Transverse colon (tissue), 4 donors: ENCODE measurements at places on chromosomes 13 and 19. TPM values are rescaled to one million over a fixed set of nuclear protein-coding genes. Genes with fewer than 3 reads are reported as not detected.

ZIC2 gene
- total RNA-seq, result not detected

CRLF1 gene
- 21.0 TPM for total RNA-seq

TGFB1 gene
- total RNA-seq, result 4.4 TPM

OR1M1 gene
- not detected for total RNA-seq

RNF17 gene
- total RNA-seq, result not detected

ATP1A3 gene
- not detected for total RNA-seq

CCDC159 gene
- total RNA-seq, result 23.8 TPM

CPAMD8 gene
- total RNA-seq, result 10.2 TPM

REXO1 gene
- 36.6 TPM for total RNA-seq

PRODH2 gene
- not detected for total RNA-seq

GALP gene
- not detected for total RNA-seq

SLC7A10 gene
- total RNA-seq, result not detected

NXNL1 gene
- total RNA-seq, result not detected

SYNGR4 gene
- not detected for total RNA-seq

ZNF724 gene
- total RNA-seq, result 4.2 TPM

VSIG10L gene
- total RNA-seq, result 1.9 TPM

HIF3A gene
- 37.7 TPM for total RNA-seq

RFPL4AL1 gene
- total RNA-seq, result not detected

MEIOSIN gene
- total RNA-seq, result not detected

CIRBP gene
- 436 TPM for total RNA-seq

TMEM145 gene
- not detected for total RNA-seq

FREM2 gene
- 0.40 TPM for total RNA-seq

SULT2B1 gene
- 0.41 TPM for total RNA-seq

ASF1B gene
- 4.4 TPM for total RNA-seq

F10 gene
- 3.8 TPM for total RNA-seq
